ENCODE measurements at places on chromosomes 3 and 15.

DNA sequence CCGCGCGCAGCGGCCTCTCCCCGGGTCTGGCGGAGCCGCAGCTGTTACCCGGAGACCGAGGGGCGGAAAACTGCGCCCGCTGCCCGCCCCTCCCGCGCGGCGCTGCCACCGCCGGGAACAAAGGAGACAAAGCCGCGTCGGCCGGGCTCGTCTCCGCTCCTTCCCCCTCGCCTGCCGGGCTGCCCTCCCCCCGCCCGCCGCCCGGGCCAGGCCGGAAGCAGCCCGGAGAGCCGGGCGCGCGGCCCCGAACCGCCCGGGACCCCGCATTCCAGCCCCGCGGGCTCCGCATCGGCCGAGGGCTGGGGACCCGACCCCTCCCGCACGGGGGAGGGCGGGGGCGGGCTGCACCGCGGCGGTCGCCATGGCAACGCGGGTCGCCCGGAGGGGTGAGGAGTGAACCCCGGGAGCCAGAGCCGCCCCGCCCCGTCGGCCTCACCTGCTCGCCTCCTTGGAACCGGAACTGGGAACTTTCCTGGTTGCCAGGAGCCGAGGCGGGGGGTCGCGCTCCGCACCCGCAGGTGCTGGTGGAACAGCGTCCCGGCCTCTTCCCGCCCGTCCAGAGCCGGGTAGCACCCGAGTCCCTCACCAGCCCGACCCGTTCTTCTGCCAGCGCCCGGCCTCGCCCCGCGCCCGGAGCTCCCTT lies 448 bp downstream of the PLXNB1 start:
- peak; percentile 64 for DNase-seq

GRCh38 chr3:43902415-43902814 lies 211.7 kb downstream of the ABHD5 start:
- no peak for DNase-seq

- no peak for DNase-seq
These were observed 37.3 kb downstream of the LNP1 start for GRCh38 chr3:100438623-100438974.

GRCh38 chr3:129745253-129745652 lies 138.8 kb upstream of the PLXND1 start:
- DNase-seq: no peak

GRCh38 chr3:56197259-56197965 lies 270.9 kb downstream of the ERC2 start:
- no peak for DNase-seq

- DNase-seq: no peak
These were observed 23.2 kb downstream of the LMCD1 start for GRCh38 chr3:8524656-8525399.

GRCh38 chr3:10628891-10629670 lies 123.7 kb upstream of the ATP2B2 start:
- no peak for DNase-seq

- no peak for DNase-seq
These were observed 194.3 kb downstream of the NR2F2 start for GRCh38 chr15:96524676-96525417.
